Epithelial cell of prostate (primary cell): ENCODE measurements at places on chromosomes 6 and 20.

GRCh38 chr20:35598899-35599775, 16.5 kb upstream of the SPAG4 start:
- no peak for DNase-seq

DNA sequence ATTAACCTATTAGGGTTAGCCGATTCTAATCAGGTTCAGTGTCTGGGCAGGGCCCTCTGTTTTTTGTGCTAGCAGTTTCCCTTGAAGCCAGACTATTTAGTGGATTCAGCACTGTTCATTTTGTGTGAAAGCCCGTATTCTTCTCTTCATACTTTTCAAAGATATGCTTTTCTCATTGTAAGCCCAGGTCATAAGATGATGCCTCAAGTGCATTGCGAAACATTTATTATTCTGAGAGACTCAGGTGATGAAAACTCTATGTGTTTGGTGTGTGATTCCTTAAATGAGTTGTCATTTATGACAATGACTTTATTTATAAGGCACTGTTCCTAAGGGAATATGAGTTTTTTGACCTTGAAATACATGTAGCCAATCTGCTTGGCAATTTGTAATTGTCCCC, 851.0 kb upstream of the FLRT3 start:
- no peak for DNase-seq

- no peak for DNase-seq
Observed at GRCh38 chr6:150765067-150765764, 100.3 kb upstream of the MTHFD1L start.

DNA sequence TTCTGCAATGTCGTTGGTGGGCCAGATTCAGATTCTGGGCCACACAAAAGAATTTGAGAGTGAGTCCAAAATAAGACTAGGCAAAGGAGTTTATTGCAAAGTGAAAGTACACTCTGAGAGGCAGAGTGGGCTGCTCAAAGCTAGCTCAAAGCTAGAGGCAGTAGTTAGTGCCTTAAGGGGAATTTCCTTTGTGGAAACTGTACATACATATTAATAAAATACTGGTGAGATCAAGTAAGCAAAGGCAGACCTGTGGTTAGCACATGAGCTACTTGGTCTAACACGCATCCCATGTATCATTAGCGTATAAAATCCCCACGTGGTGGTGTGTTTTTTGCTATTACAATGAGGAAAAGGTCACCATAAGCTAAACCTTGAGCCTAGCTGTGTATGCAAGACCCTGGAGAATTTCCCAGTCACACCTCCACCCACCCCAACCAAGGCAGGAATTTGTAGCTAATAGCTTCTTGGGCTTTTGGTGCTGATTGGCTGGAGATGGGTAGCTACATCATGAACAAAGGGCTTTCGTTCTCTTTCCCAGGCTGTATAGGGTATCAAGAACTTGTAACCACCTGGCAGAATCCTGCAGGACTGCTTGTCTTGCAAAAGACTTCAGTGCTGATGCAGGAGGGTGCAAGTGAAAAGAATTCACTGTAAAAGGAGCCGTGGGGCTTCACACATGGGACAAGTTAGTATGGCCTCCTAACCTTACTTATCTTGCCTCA, 14.7 kb upstream of the TRIM26 start:
- DNase-seq, result no peak

DNA sequence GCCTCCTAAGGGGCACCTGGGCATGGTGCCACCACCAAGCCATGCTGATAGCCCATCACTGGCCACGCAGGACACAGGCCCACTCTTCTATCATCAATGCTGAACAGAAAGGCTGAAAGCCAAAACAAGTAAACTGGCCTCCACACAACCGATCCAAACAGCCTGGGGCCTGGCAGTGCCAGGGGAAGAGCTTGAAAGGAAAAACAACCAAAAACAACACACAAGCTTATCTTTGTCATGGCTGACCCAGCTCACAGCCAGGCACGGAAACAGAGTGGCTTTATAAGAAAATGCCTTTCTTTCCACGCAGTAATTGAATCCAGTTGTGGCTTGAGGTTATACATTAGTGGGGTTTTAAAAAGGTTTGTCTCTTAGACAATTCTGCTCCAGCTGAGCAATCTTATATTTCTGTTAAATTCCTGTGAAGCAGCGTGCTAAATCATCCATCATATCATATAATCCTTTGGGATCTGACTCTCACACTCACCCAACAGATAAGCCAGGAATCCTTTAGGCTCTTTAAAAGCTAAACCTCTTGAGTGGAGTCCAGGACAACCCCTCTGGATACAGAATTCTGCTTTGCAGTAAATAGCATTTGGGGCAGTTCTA, 65.4 kb upstream of the SLC22A16 start:
- no peak for DNase-seq

DNA sequence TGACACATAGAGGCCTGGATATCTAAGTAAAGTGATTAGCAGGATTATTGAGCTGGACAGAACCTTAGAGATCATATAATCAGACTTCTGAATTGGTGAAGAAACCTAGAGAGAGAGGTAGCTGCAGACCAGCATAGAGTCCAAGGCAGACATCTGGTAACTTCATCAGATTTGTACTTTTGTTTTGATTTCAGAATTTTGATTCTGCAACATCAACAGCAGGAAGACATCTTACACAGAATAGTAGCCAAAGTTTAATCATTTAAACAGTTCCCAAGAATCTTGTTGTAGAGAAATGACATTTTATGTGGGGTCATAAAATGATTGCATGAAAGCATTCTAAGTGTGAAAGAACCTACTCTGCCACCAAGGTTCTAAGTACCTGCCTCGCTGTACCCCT, 39.4 kb downstream of the RPRD1B start:
- no peak for DNase-seq

DNA sequence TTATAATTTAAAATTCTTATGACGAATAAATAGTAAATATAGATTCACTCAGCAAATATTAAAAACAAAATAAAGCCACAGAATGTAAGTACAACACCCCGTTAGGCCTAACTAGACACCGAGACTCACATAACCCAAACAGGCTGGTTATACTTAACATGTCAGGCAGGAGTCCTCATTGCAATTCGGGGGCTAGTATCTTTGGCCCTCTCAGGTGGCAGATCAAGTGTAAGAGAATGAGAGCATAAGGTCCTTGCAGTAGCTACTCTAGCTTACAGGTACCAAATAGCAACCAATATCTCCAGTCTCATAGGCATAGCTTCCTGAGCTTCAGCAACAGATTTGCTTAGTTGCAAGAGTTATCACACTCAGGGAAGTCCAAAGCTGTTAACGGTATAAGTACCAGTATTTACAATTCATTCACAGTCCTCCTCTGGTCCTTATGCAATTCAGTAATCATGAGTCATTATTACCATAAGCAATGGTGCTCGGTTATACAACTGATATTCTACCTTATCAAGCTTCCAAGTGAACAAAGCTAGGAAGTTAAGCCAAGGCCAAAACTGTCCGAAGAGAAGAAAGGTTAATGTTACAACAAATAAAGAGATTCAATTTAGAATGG, 20.1 kb downstream of the REV3L start:
- DNase-seq, result no peak

GRCh38 chr20:58469616-58470015, 45.6 kb downstream of the APCDD1L start:
- DNase-seq, result no peak

DNA sequence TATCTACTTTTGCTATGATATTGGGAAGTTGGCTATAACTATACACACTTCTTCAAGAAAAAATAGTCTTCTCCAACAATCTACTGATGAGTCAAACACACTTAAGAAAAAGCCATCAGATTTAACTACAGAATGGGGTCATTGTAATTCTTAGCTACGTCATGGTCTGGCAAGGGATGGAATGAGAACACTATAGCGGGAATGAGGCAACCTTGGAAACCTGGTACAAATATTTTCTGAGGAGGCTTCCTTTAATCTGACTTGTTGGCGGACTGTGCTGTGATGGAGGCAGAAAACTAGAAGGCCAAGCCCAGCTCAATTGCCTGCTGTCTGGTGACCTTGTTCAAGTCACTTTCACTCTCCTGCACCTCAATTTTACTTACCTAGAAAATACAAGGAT, 586.8 kb upstream of the JAG1 start:
- no peak for DNase-seq

- peak; percentile 36 for DNase-seq
Observed at GRCh38 chr6:33672808-33673207, 38.7 kb downstream of the UQCC2 start.

- no peak for DNase-seq
Observed at GRCh38 chr6:110357664-110358552, at the start of gene METTL24. Gene METTL24 (minus strand): TSS chr6:110358349. CDS start chr6:110358272, 77 bp downstream.

DNA sequence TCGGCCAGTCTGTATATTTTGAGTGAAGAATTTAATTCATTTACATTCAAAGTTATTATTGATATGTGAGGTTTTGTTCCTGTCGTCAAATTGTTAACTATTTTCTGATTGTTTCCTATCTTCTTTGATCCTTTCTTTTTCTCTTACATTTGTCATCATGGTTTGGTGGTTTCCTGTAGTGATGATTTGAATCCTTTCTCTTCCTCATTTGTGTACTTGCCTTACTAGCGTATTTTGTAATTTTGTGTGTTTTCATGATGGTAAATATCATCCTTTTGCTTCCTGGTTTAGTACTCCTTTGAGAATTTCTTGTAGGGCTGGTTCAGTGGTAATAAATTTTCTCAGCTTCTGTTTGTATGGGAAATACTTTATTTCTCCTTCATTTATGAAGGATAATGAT, 151.7 kb upstream of the CEP162 start:
- DNase-seq, result no peak

DNA sequence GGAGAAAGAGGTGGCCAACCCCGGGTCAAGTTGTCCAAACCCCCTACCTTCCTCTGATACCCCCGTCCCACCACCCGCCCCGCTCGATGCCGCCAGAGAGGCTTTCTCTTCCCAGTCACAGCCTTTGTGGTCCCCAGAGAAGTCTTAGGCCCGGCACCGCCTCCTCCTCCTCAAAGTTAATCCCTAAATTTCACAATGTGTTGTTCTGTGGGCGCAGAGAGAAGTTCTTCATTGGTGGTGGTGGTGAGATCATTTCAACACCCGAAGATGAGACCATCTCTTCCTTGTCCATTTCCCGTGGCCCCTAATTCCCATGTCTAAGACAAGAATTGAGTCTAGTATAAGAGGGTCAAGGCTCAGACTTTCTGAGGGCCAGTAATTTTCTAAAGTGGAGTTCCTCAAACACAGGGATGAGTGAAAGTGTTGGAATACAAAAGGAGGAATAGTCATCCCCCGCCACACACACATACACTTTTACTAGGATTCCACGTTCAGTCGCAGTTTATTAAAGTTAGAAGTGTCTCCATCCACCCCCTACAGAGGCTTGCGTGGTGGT, 10.4 kb downstream of the TRIM31 start:
- no peak for DNase-seq

DNA sequence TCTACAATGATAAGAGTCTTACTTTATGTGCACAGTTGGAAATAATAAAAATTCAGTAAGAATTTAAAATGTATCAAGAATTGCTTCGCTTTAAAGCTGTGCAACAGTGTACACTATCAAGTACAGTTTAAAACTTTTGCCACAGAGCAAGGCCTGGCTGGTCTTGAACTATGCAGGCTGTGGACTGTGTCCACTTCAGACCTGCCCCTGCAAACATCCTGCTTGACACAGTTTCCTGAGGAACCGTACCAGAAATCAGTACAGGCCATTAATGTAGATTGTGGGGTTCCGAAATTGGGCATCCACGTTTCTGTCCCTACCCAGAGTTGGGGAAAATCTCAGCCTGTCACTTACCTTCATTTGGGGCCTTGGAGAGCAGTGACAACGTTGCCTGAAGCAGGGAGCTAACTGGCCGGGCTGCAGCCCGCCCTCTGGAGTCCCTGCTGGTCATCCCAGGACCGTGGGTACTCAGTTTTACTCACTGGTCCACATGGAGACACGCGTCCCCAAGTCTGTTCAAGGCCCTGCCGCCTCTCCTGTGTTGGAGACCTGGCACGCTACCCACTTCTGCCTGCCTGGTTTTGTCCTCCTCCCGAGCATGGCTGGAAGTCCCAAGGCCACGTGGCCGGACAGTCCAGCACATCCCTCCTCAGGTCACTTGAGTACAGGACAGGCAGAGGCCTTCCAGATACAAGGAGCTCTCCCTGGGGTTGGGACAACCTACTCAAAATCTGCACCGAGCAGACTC, 8.4 kb downstream of the NINL start:
- DNase-seq, result no peak
